ENCODE measurements at places on chromosomes 3 and 15.

DNA sequence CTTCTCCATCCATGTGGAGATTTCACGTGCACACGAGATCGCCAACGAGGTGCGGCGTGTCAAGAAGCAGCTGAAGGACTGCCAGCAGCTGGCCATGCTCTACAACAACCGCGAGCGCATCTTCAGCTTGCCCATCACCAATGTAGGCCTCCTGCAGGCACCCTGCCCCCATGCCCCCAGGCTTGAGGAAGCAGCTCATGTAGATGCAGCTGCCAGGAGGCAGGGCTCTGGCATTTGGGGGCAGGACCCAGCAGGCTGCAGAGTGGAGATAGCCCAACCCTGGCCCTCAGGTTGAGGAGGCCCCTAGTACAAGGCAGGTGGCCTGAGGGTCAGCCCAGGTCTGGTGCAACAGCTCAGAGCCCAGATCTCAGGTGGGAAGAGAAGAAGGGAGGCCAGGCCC lies 36.4 kb downstream of the DNAH1 start:
- DNase-seq: no peak

GRCh38 chr15:80885016-80885579 lies 104.5 kb downstream of the MESD start:
- no peak for DNase-seq

GRCh38 chr3:114293838-114294535 lies at the start of gene TIGIT:
TIGIT (plus strand) TSS chr3:114294028; CDS start chr3:114294062, 34 bp downstream.
- DNase-seq: no peak

DNA sequence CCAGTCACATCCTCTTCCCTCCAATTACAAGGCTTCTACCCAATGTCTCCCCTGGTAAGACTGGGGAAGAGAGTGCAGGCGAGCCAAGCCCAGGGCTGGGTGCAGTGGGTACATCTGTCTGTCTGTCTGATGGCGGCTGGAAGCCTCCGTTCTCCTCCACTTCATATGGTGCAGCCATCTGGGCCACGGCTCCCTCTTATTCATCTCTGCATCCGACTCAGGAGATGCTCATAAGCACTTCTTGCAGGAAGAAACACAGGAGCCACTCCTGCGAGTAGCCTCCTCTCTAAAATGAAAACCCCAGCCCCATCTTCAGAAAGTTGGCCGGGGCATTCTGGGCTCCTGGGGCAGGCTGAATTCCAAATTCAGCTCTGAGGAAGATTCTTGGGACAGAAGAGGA lies 67.5 kb upstream of the SLC6A6 start:
- no peak for DNase-seq

DNA sequence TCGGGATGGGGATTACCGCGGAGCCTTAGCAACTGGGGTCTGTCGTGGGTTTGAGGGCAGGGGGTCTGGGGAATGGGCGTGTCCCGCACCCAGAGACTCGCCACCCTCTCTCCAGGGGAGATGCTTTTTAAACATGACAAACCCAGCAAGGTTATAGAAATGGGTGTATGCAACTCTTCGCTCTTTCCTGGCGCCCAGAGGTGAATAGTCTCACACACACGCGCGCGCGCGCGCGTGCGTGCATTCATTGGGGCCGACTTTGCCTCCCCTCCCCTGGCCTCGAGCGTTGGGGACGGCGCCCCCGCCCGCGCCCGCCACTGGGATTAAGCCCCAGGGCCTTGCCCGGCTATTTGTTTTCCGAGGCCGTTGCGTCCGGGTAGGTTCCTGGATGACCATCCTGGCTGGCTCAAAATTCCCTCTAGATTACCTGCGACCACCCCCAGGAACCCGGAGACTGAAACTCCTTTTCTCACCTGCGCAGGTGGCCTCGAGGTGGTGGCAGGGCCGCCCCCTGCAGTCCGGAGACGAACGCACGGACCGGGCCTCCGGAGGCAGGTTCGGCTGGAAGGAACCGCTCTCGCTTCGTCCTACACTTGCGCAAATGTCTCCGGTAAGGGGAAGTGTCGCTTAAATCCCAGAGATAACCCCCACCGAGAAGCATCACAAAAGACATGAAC lies 777 bp downstream of the GPR160 start:
- DNase-seq: no peak

GRCh38 chr15:25565470-25566264 lies 126.8 kb upstream of the UBE3A start:
- no peak for DNase-seq

GRCh38 chr3:133384331-133385027 lies 15.4 kb upstream of the BFSP2 start:
- DNase-seq: peak; percentile 63

DNA sequence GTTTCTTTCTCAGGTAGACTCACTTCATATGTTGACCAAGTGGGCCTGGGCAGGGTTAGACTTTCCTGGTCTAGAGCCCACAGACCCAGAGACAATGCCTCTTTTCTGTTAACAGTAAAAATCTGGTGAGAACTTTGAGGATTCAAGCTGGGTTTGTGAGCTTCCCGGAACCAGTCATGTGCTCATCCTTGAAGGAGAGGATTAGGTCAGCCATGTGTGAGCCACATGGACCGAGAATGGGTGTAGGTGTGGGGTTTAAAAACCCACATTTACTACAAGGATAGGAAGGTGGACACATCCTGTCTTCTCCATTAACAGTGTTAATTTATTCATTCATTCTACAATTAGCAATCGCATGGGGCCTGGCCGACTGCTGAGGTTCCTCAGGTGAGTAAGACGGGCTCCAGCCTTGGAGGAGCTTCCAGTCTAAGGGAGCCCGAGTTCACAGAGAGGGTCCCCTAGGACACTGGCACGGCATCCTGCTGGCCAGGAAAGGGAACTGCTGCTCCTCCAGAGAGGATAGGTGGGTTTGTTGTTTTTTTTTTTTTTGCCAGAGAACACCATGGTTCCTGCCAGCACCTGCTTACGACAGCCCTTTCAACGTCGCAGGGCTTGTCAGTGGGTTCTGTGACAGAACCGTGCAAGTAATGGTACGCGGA lies 69.0 kb downstream of the SQOR start:
- no peak for DNase-seq

DNA sequence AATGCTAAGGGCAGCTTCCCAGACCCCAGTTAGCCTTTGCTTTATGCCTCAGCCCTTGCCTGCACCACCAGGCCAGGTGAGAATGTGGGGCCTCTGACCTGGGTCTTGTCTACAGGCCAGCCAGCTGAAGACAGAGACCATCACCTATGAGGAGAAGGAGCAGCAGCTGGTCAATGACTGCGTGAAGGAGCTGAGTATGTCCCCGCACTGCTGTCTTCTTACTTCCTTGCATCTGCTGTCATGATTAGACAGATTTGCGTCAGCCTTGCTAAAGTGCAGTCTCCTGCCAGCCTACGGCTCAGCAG lies 74.6 kb downstream of the CCK start:
- no peak for DNase-seq

DNA sequence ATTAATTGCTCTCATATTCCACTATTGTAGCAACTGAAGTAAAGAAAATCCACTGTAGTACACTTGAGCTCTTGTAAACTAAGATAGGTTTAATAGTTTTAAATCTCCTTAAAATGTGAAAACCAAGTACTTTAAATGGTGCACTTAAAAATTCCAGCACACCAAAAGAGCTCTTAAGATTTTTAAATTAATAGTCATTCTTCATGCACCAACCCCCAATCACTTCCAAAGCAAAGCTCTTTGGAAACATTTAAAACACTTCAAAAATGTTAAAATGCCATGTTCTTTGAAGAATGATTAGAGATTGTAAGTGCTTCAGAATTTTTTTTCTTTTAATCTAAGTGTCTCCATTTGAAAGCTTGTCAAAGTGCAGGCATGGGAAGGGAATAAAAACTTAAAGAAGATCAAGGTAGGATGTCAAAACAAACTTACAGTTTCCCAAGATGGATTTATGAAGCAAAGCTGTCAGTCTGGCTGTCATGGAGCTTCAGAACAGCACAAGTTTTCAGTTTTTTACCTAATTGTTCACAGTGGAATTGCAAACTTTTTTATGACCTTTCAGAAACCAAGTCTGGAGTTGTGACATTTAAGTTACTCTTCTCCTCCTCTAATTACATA lies 84.3 kb downstream of the ARPP21 start:
- no peak for DNase-seq

GRCh38 chr15:79610021-79610420 lies 177.9 kb downstream of the MINAR1 start:
- DNase-seq: no peak

DNA sequence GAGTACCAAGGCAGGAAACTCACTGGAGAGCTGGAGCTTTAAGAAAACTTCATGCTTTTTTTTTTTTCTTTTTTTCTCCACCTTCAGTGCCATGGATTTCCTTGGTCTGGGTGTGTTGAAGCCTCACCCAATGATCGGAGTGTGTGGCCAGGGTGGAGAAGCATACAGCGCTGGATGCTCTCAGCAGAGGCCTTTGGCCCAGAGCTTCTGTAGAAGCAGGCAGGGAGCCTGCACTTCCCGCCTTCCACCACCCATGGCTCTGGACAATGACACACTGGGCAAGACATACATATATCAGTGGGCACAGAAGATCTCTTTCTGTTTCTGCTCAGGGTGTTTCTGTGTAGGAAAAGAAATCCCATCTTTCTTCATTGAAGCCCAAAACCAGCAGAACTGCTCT lies 55.8 kb upstream of the ACAD9 start:
- no peak for DNase-seq

- no peak for DNase-seq
Measured at GRCh38 chr3:102179326-102180177, 255.3 kb upstream of the ZPLD1 start.

- DNase-seq: no peak
Measured at GRCh38 chr3:64344721-64345207, 119.5 kb upstream of the PRICKLE2 start.

GRCh38 chr15:41965441-41966413 lies 6.6 kb downstream of the EHD4 start:
- no peak for DNase-seq

DNA sequence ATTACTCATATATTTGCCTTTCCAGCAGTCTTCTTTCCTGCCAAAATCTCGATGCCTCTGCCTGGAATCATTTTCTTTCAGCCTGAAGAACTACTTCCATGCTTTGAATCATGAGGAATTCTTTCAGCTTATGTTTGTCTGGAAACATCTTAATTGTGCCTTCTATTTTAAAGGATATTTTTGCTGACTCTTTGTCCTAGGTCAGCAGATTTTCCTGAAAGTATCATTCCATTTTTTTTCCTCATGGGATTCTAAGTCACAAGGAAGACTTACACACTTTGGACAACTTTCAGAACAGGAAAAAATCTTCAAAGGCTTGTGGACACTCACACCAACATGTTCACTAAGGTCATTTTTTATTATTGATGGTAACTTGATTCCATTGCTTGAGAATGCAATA lies 10.1 kb downstream of the PRR23E start:
- no peak for DNase-seq

GRCh38 chr3:11375333-11376088 lies 103.3 kb downstream of the ATG7 start:
- no peak for DNase-seq

GRCh38 chr3:42440924-42441323 lies 30.5 kb upstream of the LYZL4 start:
- no peak for DNase-seq

- DNase-seq: no peak
Measured at GRCh38 chr15:74037171-74038117, 42.9 kb downstream of the PML start.

DNA sequence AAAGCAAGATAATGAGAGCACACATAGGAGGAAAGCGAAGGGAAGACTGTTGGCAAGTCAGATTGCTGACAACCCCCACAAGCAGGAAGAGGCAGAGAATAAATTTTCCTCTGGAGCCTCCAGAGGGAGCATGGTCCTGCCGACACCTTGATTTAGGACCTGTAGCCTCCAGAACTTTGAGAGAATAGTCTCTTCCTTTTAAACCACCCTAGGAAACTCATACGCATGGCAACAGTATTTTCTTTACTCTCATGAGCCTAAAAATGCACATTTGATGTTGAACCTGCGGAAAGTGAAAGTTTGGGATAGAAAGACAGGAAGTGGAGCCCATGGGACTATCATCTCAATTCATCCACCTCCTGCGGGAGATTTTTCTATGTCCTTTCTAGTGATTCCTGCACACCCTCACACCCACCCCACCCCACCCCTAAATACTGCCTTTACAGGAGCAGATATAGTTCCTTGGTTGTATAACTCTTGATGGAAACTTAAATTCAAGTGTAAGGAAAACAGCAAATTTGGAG lies 116.7 kb upstream of the LPP start:
- DNase-seq: no peak

DNA sequence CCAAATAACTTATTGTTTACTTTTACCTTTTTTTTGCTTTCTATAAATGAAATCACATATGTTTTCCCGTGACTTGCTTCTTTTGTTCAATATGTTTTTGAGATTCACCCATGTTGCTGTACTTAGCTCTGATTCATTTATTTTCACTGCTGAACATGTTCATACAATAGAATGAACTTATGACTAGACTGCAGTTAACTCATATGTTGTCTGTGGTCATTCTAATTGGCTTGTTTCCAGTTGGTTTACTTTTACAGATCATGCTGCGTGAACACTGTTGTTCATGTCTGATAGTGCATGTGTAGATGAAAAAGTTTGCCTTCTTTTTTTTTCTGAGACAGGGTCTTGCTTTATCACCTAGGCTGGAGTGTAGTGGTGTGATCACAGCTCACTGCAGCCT lies 31.6 kb upstream of the SV2B start:
- no peak for DNase-seq

GRCh38 chr3:24810881-24811280 lies 316.2 kb upstream of the THRB start:
- no peak for DNase-seq

DNA sequence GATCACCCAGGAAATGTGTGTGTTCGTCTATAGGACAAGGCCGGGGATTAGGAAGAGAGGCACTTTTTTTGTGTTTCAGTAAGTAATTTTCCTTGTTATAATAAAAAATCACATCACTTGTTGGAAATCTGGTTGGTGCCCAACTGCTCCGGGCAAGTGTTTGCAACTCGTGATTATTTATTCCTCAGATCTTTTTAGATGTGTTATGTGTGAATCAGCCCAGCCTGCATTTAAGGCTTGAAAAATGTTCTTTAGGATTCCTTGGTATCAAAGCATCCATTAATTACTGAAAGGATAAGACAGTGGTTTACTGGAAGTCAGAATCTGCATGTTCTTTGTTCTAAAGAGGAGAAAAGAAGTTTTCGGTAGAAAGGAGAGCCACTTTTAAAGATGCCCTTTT lies 345.6 kb downstream of the FEZF2 start:
- no peak for DNase-seq

Data from neural crest cell (in vitro differentiated cells).